ENCODE measurements at places on chromosomes 7 and 10.

- no peak for DNase-seq
Measured at GRCh38 chr7:117220836-117221235, 102.0 kb downstream of the WNT2 start.

DNA sequence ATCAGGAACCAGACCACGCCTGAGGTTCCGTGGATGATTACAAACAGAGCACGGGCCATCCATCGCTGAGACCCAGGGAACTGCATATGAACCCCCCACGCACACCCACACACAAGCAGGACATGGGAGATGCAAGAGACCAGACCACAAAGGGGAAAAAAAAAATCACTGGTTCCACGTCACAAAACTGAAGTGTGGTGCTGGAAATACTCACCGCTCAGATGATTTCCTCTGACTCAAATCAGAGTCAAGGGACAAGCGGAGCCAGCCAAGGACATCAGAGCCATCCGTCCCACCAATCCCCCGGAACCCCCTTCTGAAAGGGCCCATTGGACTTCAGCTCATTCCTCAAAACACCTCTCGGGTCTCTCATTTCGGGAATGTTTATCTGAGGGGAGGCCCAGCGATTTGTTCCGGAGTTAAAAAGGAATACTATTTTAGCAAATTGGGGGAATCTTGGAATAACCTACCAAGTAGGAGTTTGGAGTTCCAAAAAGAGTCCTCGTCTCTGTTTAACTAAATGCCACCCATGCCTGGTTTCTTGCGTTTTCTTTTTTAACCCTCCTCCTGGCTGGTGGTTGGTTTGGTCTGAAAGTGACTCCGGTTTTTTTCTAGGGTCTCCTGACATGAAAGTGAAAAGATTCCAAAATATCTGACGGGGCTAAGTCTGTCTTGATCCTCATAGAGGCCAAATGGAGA lies 15.0 kb downstream of the SNX8 start:
- DNase-seq = no peak

DNA sequence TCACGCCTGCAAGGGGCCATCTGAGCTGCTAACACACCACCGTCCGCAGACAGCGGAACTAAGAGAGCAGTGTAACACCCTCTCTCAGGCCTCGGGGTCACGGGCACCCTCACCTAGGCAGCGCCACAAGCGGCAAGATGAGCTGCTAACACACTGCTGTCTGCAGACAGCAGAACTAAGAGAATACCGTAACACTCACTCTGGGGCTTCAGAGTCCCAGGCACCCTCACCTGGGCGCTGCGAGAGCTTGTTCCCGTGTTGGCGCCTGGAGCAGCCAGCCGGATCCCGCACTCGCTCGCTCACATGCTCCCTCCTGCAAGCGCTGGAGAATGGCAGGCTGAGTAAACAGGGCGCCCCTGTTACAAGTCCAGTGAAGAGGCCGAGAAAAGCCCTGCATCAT lies 160.2 kb downstream of the SRPK2 start:
- DNase-seq = no peak

DNA sequence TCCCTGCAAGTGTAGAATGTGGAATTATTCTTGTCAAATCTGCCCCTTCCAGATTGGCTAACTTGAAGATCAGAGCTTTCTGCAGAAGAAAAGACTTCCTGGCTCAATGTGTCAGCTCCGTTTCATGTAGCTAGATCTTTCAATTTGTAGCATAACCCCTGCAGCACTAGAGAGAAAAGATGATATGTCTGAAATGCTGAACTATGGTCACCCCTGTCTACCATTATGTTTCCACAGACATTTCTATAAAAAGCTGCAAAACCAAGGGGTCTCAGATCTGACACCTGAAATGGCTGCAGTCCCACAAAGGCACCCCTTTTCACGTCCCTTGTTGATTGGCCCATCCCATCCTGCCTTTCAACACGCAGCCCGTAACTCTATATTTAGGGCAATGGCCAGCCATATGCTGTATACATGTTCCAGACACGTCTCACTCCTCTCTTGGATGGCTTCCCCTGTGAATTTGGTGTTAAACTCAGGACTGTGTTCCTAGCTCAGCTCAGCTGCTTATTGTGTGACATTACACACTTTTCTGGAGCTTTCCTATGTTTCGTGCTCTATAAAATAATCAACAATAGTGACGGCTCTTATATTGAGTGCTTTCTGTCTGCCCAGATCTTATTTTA lies 648.6 kb upstream of the CELF2 start:
- DNase-seq = no peak

DNA sequence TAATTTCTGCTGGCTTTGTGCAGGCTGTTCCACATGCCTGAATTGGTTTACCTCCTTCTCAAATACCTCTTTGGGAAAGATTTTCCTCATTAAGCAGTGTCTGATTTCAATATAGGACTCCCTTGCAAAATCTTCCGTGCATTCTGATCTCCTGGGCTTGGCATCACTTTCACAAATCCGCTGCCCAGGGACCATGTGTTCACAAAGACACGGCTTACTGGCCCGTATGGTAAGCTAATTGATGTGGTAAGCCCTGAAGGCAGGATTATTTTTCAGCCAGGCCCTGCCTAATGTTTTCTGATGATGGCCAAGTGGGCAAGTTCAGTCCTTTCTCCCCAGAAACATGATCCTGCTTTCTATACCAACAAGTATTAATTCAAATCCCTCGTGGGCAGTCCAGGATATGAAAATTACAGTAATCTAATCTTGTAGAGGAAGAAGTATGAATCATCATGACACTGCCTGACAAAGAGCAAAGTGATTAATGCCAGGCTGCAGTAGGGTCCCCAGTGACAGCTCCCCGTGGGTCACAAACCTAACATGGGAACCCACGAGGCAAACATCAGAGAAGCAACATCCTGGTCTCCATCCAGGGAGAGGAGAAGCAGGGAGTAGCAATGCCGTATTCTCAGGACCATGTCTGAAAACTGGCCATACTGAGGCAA lies 11.6 kb upstream of the SVIL start:
- DNase-seq = no peak

DNA sequence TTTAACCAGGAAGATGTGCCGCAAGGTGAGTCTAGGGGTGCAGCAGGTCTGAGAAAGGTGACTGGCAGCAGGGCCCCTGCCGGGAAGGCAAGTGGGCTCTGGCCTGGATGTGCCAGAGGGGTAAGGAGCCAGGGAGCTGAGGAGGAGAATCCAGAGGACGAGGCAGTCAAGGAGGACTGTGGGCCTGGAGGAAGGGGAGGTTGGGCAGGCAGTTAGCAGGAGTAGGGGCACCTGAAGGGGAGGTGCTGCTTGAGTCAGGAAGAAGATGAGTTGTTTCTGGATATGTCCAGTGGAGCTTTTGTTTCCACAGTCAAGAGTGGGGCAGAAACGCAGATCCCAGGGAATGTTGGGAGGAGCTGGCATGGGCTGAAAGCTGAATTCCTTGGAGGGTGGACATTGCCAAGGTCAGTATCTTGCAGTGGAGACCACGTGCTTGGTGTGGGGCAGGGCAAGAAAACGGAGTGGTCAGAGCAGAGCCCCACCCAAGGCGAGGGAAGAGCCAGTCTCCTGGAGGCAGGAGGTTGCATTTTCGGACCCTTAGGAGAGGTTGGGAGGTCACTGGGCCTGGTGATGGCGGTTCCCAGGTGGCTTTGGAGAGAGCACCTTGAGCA lies 34.0 kb downstream of the MINDY4 start:
- no peak for DNase-seq

DNA sequence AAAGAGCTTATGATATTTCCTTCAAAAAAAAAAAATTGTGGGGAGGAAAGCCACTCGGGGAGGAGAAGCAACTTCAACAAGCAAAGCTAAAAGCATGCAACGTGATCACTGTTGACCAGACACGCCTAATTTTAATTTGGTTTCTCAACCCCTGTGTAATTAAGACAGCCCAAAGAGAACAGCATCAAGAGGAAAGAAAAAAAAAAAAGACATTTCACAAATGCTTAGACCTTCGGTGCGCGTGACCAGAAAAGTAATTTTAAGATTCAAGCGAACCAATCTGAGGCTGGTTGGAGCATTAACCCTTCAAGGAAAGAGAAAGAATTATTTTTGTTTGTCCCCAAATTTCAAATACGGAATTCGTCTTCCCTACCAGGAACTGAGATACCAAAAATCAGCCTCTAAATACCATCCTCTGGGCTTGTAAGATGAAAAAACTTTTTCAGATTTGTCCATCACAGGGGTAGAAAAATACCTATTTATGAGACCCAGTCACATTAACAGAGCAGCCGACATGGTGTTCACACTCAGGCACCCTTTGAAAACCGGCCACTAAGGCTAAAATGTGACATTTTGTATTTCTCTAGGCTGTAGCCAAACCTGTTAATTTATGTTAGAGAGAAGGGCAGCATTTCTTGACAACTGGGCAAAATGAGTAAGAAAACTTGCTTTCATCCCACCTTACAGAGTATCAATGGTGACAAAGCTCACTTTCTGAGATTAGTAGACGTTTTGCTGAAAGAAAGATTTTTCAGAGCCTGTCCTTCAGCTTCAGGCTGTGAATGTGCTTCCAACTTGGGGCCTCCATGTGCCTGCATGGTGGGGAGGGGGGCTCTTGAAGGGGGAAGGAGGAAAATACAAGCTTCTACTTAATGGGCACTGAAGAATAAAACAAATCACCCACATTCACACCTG lies 179.9 kb upstream of the KLF14 start:
- no peak for DNase-seq

- DNase-seq = no peak
Measured at GRCh38 chr7:37420946-37421695, 27.5 kb downstream of the ELMO1 start.

DNA sequence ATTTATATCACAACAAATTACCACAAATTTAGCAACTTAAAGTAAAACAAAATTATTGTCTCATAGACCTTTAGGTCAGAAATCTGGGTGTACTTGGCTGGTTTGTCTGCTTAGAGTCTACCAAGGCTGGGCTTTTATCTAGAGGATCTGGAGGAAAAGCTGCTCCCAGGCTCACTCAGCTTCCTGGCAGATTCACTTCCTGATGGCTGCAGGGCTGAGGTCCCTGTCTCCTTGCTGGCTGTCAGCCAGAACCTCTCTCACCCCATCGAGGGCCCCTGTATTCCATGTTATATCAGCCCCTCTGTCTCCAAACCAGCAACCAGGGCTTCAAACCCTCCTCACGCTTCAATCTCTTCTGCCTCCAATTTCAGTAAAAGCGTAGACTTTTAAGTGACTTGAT lies 734.9 kb downstream of the NRG3 start:
- DNase-seq = no peak

- no peak for DNase-seq
Measured at GRCh38 chr7:82348251-82348650, 95.3 kb downstream of the CACNA2D1 start.

- no peak for DNase-seq
Measured at GRCh38 chr7:45026013-45026412, 26.0 kb downstream of the CCM2 start.

- DNase-seq = no peak
Measured at GRCh38 chr10:12279281-12279680, 70.1 kb upstream of the CAMK1D start.

- DNase-seq = no peak
Measured at GRCh38 chr10:131744346-131744745, 156.5 kb upstream of the PPP2R2D start.

GRCh38 chr7:134996097-134996550 lies 9.8 kb downstream of the AGBL3 start:
- DNase-seq = peak; percentile 5

DNA sequence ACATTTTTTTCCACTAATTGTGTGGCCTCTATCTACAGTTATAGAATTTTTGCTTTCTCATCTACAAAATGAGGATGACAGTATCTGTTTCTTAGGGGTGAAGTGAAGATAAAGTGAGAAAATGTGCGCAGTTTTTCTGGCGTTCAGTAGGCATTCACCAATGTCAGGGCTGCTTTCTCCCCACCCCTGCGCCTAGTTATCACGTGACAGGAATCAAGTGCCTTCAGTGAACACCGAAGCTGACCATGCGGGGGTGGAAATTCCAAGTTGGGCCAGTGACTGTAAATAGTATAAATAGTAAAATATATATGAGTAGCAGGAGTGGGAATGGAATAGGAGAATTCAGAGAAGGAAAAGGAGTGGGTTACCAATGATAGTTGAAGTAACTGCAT lies 77.4 kb downstream of the TAF3 start:
- no peak for DNase-seq

DNA sequence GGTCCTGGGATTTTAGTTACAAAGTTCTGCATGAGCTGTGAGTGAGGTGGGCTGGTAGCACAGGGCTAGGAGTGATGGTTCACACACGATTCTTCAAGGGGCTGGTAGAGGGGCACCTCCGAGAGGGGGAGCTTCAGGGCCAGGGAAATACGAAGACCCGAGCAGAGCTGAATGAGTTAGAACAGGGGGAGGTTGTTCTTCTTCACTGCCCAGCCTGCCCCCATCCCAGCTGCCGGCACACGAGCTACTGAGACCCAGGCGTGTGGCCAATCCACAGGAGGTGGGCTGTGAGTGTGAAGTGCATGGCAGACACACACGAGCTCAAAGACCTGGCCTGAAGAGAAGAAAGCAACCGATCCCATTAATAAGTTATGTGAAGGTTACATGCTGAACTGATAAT lies 256.2 kb upstream of the ZNF32 start:
- no peak for DNase-seq

DNA sequence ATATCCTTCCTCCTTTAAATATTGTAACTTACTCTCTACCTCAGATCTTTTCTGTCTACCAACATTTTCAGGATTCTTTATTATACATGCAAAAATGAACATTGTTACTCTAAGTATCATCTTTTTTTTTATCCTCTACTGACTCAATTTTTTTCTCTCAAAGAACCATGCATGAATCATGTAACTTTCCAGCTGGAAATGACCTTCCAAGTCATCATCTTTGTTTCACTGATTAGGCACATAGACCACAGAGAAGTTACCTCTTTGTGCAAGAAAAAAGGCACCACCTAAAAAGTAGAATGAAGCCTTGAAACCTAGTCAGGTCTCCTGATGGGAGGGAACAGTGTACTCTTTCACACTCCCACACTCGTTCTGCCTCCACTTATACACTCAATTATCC lies 234.9 kb downstream of the HGF start:
- no peak for DNase-seq

DNA sequence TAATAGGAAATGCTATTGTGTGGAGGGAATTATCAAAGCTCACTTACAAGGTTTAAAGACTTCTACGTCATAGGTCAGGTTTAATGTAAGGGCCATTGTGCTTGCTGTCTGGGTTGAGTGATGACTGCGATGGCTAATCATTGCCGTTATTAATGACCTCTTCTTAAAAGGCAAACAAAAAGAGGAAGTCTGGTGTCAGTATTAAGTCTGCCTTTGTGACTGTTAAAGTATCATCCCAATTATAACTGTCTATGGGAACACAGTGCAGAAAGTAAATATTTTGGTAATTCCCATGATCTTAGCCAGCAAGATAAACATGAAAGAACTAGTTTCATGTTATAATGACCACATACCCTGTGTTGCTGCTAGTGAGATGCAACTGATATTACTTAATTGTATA lies 382.4 kb downstream of the BBS9 start:
- no peak for DNase-seq

DNA sequence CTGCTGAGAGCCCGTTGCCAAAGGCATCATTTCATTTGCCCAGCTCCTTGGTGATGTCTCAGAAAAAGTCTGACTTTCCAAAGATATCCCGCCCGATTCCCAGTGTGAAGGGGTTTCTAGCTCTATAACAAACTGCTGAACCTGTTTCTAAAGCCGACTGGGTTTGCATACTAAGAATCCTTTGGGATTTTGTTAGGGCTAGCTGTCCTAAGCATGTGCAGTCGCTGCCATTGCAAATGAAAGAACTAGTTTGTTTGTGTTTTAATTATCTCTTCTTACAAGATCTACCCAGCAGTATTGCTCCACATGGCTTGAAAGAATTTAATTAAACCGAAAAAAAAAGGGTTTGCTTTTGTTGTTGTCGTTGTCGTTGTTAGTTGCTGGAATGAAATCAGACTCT lies 476.6 kb downstream of the GATA3 start:
- no peak for DNase-seq

Measured in A549 (cell line).